ENCODE measurements at places on chromosomes 7 and 10.
A peak's percentile ranks its signal among the peaks of the same experiment; 100 is the strongest.

- peak; percentile 89 for DNase-seq
Observed at GRCh38 chr7:36659172-36659516, 65.2 kb downstream of the AOAH start.

GRCh38 chr7:64733550-64734240 lies 60.5 kb upstream of the ZNF138 start:
- no peak for DNase-seq

GRCh38 chr10:87961314-87961713 lies 97.9 kb downstream of the PTEN start:
- DNase-seq = peak; percentile 28

DNA sequence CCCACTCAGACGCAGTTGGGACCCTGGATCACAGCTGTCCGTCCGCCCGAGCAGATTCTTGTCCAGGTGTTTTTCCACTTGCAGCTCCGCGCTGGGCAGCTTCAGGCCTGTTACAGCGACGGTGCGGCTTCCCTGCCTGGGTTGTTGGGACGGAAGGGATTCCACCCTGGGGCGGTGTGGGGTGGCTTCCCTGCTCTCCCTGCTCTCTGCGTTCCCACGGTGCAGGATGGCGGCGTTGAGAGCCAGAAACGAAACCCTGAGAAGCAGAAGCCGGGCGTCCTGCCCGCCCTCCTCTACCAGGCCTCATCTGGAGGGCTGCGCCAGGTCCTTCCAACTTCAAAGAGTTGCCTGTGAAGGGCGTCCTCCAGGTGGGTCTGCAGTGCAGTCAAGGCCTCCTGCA lies 194.4 kb downstream of the ADARB2 start:
- no peak for DNase-seq

DNA sequence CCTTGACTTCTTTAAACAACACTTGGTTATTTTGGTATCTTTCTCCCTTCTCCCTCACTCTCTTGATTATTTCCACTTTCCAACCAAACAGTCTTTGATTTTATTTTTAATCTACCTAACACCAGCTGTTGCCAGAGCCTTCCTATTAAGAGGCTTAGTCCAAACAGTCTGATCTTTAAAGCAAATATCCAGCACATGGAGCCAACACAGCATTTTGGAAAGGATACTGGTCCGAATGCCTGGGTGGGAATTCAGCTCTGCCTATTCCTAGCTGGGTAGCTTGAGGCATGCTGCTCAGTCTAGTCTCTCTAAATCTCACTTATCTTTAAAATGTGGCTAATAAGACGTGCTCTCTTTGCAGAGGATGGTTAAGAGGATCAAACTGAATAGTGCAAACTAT lies 129.3 kb downstream of the NRCAM start:
- no peak for DNase-seq

- DNase-seq = no peak
Observed at GRCh38 chr10:119061352-119061751, 19.3 kb downstream of the EIF3A start.

GRCh38 chr10:126156503-126156902 lies 231.8 kb downstream of the ADAM12 start:
- DNase-seq = no peak

DNA sequence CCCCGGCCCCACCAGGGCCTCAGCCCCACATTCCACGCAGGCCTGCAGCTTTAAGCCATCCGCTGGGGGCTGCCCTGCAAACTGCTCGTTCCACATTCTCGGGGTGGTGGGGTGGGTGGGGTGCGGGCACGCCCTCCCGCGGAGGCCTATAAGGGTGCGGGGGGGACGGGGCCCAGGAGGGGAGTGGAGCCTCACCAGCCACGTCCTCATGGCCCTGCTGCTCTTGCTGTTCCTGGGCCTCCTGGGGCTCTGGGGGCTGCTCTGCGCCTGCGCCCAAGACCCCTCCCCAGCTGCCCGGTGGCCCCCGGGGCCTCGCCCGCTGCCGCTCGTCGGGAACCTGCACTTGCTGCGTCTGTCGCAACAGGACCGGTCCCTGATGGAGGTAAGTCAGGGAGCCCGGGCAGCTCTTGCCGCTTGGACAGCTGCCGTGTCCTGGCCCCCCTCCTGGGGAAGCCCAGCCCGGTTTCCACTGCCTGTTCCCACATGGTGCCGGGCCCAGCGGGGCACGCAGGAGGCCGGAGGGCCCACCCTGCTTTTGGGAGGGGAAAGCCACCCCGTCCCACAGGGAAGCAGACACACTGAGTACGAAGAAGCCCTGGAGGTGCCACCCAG lies at the start of gene CYP2W1:
Gene CYP2W1 (plus strand): TSS at position 178 of the 612 bp plus-strand sequence. CDS start 31 bp downstream, at position 209.
- no peak for DNase-seq

GRCh38 chr7:45236666-45237065 lies 79.1 kb downstream of the RAMP3 start:
- peak; percentile 57 for DNase-seq

DNA sequence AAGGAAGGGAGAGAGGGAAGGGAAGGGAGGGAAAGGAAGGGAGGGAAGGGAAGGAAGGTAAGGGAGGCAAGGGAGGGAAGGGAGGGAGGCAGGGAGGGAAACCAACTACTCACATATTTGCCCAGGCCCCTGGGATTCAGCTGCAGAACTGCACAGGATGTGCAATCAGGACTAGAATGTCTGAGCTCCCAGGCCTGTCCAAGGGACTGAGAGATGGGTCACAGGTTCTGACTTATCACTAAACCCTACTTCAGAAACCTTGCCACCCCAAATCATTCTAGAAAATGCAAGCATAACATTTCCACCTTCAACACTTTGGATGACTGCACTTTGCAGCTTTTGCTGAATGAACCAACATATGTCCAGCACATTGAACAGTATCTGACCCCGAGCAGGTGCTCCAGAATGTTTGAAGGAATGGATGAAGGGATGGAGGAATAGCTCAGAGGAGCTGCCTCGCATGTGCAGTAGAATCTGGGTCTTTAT lies 245.3 kb downstream of the KCNMA1 start:
- DNase-seq = peak; percentile 24

- no peak for DNase-seq
Observed at GRCh38 chr7:156378806-156379205, 261.8 kb upstream of the RNF32 start.

DNA sequence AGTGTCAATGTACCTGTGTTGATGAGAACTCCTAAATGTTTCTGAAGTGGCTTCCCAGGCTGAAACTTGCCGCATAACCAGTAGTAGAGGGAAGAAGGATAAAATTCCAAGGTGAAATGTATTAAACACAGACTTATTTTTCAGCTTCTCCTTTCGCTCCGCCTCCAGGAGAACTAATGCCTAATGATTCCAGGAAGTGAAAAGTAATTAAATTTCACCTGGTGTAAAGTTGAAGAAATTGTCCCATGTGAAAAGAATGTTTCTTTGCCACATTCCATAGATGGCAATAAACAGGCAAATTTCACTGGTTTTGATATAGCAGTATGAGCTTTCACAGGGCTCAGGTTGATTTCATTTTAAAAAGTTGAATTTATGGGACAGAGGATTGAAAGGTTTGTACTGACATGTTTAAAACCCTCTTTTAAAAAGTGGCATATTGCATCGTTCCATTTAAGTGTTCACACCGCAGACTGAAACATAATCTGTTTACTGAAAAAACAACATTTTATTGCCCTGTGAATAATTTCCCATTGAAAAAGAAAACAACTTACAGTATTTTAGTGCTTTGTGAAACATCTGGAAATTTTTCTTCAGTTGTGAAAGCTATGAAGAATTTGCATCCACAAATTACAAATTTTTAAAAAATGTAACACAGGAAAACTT lies 453.4 kb upstream of the NFE2L3 start:
- DNase-seq = no peak

GRCh38 chr10:96417441-96417840 lies 58.6 kb upstream of the OPALIN start:
- DNase-seq = peak; percentile 28

GRCh38 chr7:87944547-87944946 lies 10.5 kb downstream of the ADAM22 start:
- no peak for DNase-seq

- peak; percentile 17 for DNase-seq
Observed at GRCh38 chr10:78634389-78634815, 434.4 kb upstream of the ZMIZ1 start.

DNA sequence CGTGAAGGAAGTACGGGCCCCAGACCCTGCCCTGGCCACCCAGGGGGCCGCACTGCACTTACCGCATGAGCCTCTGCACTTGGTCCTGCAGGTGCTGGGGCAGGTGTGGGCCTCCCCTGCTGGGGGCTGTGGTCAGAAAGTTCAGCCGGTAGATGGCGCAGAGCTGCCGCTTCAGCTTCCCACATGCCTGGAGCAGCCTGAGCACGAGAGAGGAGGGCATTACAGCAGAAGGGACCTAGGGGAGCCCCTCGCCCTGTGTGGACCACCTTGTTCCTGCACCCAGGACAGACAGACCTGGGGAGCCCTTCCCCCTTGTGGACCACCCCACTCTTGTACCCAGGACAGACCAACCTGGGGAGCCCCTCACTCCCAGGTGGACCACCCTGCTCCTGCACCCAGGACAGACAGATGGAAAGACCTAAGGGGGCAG lies 8.7 kb upstream of the PYROXD2 start:
- no peak for DNase-seq

GRCh38 chr7:73828972-73829371 lies 1.8 kb upstream of the CLDN4 start:
- DNase-seq = no peak

- no peak for DNase-seq
Observed at GRCh38 chr10:1159131-1160061, 103.2 kb downstream of the WDR37 start.

GRCh38 chr7:2483494-2483893 lies 7.3 kb upstream of the GRIFIN start:
- DNase-seq = no peak

DNA sequence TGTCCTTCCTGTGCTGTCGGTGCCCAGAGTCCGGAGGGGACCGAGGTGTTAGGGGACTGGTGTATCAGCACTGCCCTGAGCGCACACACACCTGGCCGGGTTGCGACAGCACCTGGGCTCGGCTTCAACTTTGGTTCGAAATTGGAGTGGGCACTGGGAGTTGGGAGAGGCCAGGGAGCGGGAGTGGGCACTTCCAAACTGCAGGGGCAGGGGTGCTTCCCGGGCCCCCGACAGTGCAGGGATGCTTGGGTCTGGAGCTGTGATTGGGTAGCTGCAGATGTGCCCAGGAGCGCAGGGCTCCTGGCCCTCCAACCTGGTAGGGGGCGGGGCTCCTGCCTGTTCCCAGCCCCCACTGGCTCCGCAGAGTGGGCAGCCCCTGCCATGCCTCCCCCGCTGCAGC lies 7.7 kb downstream of the BBS9 start:
- no peak for DNase-seq

GRCh38 chr10:110944792-110945396 lies 25.5 kb downstream of the SHOC2 start:
- DNase-seq = peak; percentile 61

GRCh38 chr7:42162560-42163325 lies 74.3 kb downstream of the GLI3 start:
- DNase-seq = peak; percentile 53

DNA sequence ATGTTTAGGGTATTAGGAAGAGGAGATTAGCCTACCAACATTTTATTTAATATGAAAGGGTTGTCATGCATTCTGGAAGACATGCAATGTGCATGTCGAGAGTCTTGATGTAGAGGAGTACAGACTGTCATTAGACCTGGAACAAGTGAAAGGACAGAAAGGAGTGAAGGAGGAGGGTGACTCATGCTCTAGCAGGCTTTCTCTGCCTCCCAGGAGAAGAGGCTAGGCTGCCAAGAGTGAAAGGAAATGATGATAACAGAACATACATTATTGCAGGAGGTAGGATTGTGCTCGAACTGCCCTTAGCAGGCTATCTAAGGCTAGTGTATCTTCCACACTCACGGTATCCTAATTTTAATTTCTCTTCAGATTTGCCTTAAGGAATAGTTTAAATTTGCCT lies 228.8 kb downstream of the EXOC4 start:
- DNase-seq = peak; percentile 86

DNA sequence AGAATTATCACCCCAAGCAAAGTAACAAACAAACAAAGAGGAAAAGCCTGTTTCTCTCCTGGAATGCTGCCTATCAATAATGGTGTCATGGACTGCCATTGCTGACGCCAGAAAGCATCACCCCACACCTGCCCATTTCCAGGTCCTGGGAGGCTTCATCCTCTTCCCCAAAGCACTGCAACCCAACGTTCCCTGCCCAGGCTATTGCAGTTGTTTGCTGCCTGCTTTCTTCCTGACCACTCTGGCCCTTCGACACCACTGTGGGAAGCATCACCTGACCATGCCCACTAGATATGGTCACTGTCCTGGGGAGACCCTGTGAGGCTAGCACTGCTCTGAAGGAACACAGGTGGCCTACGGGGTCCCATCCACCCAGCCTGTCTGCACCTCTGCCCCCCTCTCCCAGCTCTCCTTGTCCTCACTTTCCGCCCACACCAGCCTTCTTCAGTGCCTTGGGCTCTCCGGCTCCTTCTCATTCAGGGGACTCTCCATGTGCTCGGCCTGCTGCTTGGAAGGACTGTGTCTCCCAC lies 439.6 kb downstream of the GLRX3 start:
- no peak for DNase-seq

DNA sequence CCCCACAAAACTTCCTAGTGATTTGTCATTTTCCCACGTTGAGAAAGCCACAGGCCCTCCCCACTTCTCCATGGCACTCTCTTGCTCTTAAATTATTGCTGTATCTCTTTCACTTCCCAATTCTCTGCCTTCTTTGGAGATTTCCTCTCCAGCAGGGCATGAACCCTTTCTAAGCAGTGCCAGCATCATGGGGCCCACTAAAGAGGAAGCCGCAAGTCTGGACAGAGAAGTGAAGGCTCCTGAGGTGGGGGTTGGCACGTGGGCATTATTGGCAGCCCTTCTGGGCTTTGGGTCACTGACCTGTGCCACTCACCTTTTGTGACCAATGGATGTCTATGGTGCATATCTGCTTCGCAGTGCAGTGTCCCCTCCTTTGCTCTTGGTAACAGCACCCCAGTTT lies 97.7 kb upstream of the TCF7L2 start:
- no peak for DNase-seq

- DNase-seq = no peak
Observed at GRCh38 chr10:111209692-111210091, 132.9 kb downstream of the ADRA2A start.

- DNase-seq = no peak
Observed at GRCh38 chr10:32629910-32630309, 184.0 kb downstream of the CCDC7 start.

DNA sequence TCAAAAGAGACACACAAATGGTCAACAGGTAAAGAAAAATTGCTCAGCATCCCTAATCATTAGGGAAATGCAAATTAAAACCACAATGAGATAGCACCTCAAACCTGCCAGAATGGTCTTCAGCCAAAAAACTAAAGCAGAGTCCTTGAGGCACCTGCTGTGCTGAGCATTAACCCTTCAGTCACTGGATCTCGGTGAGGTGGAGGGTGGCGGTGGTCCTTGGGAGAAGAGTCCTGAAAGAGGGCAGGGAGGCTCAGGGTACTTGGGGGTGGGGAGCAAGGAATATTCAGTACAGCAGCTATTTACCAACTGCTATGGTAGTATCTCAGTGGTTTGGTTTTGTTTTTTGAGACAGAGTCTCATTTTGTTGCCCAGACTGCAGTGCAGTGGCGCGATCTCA lies 7.1 kb downstream of the KIAA1549 start:
- no peak for DNase-seq

DNA sequence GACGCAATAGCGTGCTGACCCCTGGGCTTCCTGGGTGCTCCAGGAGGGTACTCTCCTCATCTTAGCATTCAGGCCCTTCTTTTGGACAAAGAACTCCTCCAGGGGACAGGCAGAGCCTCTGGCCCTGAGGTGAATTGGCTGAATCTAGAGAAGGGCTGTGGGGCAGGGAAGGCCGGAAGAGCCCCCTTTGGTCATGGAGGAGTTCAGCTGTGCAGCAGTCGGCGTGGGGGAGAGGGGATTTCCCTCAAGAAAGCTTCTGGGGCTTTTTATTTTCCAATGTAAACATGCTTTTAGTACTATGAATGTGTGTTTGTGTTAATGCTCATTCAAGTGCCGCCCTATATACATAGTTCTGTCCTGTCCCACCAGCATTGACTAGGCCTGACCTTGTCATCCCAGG lies 38.8 kb downstream of the FIGNL1 start:
- DNase-seq = no peak
